ENCODE measurements at places on chromosomes 2 and 18.

- DNase-seq, result no peak
Observed at GRCh38 chr2:168032091-168032490, 215.3 kb downstream of the STK39 start.

DNA sequence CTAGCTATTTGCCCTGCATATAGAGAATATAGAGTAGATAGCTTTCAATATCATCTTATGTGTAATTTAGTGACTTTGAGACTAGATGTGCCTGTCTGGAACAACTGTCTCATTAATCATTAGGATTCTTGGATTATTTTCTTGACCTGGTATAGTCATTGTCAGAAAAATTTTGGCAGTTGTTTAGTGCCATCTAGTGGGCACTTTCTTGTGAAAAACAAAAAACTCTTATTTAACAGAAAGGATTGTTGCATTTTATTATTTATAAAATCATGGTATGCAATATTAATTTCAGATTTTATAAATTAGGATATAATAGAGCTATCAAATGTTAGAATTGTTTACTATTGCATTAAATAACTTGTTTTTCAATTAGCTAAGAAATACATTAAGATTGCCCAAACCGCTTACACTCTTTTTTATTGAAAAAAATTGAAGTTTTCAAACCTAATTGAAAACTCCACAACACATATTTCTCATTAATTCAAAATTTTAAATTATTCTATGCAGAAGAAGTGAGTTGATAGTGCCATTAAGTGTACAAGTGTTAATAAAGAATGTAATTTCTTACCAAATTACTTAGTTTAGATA is 80.3 kb downstream of the DYNAP start:
- DNase-seq, result peak; percentile 73

DNA sequence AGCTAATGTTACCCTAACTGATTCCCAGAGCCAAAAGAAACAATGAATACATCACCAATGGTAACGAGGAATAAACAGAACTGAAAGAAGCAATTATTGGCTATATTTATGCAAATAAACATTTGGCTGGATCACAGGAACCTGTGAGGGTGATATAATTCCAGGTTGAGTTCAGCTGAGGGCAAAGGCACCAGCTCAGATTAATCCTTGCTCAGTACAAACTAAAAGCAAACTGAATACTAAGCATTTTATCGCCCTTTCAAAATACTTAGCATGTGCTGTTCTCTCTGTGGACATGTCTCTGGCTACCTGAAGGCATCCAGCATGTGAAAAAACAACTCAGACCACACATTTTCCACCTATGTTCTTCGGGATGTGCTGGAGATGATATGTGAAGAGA is 791.7 kb downstream of the METTL4 start:
- no peak for DNase-seq

DNA sequence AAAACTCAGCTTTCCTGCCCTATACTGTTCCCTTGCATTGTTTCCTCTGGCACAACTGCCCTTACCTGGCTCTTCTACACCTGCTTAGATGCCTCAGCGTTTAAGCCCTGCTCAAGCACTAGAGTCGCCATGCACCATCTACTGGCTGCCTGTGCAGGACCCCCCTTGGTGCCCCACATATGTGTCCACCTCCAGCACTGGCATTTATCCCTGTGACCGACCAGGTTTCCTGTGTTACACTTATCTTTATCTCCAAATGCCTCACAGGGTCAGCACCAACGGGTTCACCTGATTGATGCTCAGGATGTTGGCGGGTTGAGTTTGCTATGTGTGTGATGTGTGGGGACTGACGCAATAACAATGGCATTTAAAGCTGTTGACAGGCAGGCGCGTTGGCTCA is 177.5 kb downstream of the TMEM18 start:
- no peak for DNase-seq

GRCh38 chr2:85705680-85706039 is 11.5 kb downstream of the GNLY start:
- DNase-seq, result peak; percentile 87

DNA sequence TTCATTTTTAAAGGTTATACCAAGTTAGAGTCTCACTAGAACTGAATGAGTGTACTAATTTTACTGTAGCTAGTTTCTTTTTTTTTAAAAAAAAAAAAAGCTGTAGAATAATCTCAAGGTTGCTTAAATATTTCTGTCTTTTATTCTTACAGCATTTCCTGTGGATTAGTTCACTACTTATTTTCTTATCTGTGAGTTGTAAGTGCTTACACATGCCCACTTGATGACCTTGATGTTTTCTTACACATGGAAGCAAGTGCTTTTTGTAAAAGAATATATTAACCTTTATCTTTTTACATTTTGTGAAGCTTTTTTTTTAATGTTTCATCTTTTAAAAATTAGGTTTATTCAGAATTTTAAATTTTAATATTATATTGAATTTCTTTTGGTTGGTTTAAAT is 57.8 kb downstream of the MSH2 start:
- DNase-seq, result no peak

- DNase-seq, result no peak
Observed at GRCh38 chr2:240992572-240993291, 5.7 kb upstream of the SNED1 start.

DNA sequence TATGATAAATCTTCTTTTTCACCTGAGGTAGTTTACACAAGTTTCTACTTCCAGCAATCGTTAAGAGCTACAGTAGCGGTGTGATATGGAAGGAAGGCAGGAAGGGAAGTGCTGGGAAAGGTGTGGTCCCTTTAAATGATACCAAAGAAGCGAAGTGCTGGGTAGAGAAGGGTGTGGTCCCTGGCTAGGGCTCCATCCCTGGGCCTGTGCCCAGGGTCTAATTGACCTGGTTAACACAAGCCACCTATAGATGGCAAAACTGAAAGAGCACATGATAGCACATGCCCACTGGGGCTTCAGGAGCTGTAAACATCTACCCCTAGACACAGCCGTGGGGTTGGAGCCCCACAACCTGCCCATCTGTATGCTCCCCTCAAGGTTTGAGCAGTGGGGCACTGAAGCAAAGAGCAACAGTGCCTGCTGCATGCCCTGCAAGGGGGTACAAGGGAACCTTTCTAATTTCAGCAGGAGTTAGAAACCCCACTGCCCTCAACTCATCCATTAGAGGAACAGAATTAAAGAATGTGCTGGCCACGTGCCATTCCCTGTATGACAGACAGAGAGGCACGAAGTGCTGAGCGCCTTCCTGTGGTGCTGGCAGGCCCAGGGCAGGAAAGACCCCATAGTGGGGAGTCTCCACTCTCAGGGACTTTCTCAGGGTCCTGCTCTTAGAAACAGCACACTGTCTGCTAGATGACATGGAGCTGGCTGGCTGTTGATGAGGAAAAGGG is 153.1 kb upstream of the LMAN1 start:
- no peak for DNase-seq

DNA sequence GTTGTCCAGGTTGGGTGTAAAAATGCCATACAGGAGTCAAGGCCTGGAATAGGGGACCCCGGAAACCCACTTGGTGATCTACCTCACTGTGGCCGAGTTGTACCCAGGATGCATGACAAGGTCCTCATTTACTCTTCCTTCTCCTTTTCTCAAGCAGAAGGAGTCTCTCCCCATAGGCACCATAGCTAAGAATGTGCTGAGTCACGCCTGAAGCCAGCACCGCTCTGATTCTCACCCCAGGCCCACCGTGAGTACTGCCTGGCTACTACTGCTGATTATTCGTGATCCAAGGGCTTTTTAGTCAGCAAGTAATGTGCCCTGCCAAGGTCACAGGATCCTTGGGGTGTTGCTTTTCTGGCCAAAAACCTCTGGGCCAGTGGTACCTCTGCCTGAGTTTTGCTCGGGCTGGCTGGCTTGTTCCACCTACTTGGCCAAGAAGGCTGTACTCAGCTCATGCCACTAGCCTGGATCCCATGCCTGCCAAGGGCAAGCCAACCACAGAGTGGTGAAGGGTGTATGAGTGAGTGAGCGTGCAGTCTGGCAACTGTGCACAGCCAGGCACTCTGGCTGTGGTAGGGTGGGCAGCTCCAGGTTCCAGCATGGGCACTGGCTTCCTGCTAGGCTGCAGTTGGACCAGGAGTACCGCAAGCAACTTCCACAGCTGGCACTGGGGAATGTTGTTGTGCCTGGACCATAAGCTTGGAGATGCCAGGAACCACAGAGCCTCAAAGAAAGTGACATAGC is 650.1 kb upstream of the VRK2 start:
- DNase-seq, result peak; percentile 34

- DNase-seq, result no peak
Observed at GRCh38 chr2:188291142-188291616, 495 bp upstream of the GULP1 start.

- no peak for DNase-seq
Observed at GRCh38 chr2:152716805-152717227, 445 bp downstream of the PRPF40A start.

DNA sequence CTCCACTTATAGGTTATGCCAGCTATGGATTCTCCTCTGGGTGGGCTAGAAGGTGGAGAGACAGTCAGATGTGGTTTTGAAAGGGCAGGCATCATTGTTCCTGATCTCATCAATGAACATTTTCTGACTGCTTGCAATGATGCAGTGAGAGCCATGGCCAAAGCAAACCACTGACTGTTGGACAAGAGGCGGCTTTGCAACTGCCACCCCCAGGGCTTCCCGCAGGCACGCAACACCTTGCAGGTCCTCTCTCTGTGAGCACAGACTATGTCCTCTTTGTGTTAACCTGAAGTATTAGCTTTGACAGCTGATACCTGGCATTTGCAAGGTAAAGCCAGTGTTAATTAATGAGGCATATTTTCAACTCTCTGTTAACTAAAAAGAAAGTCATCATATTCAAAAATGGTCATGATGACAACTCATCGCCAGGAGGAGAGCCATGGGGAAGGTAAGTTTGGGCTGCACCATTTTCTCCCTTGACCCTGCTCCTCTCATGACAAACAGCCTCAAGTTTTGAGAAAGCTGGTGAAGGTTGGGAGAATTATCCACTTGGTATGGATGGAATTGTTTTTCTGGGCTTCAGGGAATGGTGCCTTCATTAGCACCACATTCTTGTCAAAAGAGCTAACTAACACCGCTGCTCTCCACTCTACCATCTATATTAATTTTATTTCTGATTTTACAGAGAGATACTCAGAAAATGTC is 14.9 kb upstream of the FAM124B start:
- no peak for DNase-seq

- DNase-seq, result no peak
Observed at GRCh38 chr2:238434846-238435751, 8.4 kb downstream of the ASB1 start.

DNA sequence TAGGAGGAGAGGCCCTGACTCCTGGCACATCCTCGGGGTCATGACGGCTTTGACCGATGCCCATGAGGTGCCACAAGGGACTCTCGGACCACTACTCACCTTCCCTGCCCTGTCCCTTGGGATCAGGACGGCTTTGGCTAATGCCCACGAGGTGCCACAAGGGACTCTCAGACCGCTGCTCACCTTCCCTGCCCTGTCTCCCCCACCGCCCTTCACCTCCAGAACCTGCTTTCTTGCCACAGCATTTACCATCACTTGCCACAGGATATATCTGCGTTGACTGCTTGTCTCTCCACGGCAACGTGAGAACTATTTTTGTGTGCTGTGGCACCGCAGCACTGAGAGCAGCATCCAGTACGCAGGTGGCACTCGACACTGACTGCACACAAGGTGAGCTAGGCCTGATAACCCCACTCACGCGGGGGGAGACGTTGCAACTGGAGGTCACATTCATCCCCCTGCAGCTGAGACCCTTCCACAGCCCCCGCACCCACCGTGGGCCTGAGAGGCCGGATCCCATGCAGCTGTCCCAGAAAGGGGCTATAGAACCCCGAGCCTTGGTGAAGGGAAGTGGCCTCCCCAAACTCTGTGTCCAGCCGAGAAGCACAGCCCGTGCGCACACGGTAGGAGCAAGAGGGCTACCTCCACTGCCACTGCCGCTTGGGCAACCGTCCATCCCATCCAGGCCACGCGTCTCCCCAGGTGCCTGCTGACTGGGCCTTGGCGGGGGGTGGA is 47.5 kb downstream of the ANO7 start:
- no peak for DNase-seq

DNA sequence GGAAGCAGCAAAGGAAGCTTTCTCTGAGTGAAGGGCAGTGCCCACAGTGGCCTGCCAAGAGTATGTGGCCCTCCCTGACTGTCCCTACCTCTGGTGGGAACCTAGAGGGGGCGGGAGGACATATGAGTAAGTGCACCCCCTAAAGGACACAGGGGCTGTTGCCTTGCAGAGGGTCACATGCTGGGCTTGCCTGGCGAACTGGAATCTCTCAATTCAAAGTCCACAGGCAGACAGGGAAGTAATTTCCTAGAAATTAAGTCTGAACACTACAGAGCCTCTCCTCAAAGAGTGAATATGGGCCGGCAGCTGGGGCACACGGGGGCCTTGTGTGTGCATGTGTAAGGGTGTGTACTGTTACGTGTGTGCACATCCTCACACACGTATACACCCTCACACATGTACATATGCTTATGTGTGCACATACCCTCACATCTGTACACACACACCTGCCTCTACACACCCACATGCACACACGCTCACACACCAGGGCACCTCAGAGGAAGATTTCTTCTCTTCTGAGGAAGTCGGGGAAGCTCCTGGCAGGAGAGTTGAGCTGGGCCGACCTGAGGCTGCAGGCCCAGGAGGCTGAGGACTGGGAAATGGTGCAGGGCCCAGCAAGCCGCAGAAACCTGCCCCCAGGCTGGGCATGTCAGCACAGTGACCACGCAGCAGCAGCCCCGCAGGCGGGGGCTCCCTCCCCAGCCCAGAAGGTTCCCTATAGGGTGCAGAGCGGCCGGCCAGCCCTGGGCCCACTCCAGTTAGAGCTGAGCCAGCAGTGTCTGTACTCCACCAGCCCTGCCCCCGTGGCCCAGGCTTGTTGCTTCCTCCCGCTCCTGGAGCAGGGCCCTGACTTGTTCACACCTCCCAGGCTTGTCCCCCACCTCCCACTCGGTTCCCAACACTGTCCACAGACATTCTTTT is 77.4 kb upstream of the TAF1B start:
- DNase-seq, result no peak

Measured in inflammatory macrophage treated with lipopolysaccharide for 1 hour (primary cell).